ENCODE measurements at places on chromosomes 12 and 14.

DNA sequence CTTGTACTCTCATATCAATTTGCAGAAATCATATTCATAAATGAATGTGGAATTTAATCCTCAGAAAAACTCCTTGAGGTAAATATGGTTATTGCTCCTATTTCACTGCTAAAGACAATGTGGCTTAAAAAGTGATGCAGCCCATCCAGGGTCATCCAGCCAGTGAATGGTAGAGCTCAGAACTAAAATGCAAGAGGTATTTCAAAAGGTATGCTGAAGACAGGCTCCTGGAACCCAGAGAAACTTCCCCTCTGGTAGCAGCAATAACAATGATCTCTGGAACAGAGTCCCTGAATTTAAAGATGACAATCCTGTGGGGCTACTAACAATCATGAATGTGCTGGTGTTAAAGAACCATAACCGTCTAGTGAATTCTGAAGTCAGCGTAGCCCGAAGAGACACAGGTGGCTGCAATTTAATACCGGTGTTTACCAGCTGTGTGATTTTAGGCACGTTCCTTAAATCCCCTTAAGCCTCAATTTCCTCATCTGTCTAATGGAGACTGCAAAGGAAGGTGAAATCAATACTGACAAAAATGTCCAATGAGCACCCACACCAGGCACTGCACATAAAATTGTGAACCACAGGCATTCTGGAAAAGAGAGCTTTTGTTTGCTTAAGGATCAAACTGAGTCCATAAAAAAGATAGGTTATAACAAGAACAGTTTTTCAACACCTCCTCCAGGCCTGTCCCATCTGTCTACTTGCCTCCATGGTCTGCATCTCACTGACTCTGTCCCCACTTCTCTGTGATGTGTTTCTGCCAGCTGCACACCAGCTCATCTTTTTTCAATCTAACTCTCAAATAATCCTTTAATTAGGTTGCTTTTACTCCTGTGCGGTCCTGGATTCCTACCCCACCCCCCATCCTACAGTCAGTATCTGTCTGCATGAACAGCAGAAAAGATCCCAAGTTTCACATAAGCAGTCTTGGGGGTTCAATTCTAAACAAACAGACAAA, 10.5 kb downstream of the TM7SF3 start:
- H3K4me3 ChIP-seq: no peak overlapping the region
- H3K36me3 ChIP-seq: no peaks in the 10 kb centered on the region
- H3K27ac ChIP-seq: no peak overlapping the region
- no peaks in the 10 kb centered on the region for H3K27me3 ChIP-seq
- no peak for DNase-seq

- H3K4me1 ChIP-seq: no peaks in the 10 kb centered on the region
- no peak for DNase-seq
- no peaks in the 10 kb centered on the region for H3K36me3 ChIP-seq
Observed at GRCh38 chr12:109160433-109160832, 44.0 kb downstream of the ACACB start.

DNA sequence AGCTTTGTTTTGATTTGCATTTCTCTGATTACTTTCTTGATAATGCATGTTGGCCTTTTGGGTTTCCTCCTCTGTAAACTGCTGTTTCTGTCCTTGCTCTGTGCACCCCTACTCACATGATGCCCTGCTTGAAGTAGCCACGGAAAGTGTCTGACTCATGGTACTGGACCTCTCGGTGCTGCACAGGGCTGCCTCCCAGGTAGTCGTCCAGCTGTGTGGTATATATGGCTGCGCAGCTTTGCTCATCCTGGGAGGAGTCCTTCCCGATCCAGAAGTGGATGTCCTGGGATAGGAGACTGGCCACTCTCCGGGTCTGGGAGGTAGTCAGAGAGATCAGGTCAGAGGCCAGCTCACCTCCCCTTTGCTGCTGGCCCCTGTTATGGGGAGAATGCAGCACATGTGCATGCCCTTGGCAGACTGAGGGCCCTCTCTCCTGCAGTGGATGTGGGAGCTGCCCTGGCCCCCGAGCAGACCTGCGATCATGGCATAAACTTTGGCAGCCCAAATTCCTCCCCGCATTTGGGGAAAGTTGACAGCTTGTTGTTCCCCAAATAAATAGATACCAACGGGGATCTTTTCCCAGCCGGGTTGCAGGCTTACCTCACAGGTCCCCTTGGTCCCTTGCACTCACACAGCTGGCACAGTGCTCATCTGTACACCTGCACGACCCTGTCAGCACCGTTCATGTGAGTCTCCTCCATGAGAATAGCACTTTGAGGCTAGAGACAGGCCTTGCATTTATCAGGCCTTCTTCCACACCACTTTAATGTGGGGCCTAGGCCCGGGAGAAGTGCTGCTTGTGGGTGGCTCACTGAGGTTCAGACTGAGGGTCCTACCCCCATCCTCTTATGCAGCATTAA, 5.2 kb downstream of the AVIL start:
- DNase-seq: no peak
- H3K27ac ChIP-seq: no peak overlapping the region
- H3K36me3 ChIP-seq: peaks cover 4% of the 10 kb centered on the region
- peaks cover 5% of the 10 kb centered on the region for H3K4me1 ChIP-seq
- H3K4me3 ChIP-seq: no peak overlapping the region

DNA sequence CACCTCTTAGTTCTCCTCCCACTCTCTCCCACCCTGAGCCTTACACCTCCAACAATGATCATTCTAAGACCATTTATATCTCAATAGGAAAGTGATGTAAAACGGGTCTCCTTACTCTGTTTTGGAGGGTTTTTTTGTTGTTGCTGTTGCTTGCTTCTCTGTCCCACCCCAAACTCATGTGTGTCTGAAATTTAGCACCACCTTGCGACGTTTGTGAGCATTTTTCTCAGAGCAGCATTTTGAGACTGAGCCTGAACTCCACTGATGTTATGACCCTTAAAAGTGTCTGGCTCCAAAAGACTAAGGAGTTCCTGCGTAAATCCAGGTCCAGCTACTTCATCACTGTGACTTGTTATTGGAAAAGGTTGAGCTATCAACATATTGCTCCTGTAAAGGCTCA, 155.0 kb downstream of the DAD1 start:
- no peaks in the 10 kb centered on the region for H3K4me1 ChIP-seq
- no peak overlapping the region for H3K27ac ChIP-seq
- no peak for DNase-seq
- peaks cover 10% of the 10 kb centered on the region for H3K27me3 ChIP-seq

DNA sequence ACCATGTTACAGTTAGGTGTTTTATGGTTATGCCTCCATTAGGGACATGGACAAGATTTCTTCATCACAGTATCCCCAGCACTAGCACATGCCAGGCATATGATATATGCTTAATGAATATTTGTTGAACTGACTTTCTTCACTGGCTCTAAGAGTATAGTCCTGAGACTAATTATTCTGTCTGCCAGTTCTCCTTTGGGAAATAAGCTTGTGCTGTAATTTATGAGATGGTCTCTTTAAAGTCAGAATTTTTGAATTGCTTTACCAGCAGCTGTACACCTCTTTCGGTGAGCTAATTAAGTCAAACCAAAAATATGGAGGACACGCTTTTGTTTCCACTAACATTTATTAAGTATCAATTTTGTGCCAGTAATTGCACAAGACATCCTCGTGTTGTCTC, 4.8 kb upstream of the KRT72 start:
- no peaks in the 10 kb centered on the region for H3K36me3 ChIP-seq
- H3K27ac ChIP-seq: no peak overlapping the region
- peaks cover 8% of the 10 kb centered on the region for H3K27me3 ChIP-seq
- no peaks in the 10 kb centered on the region for H3K4me1 ChIP-seq

- H3K27ac ChIP-seq: no peak overlapping the region
- no peak for DNase-seq
- no peak overlapping the region for H3K4me3 ChIP-seq
- no peaks in the 10 kb centered on the region for H3K27me3 ChIP-seq
- H3K4me1 ChIP-seq: no peaks in the 10 kb centered on the region
Observed at GRCh38 chr14:98227000-98227726, 1044.8 kb downstream of the BCL11B start.

- no peaks in the 10 kb centered on the region for H3K4me1 ChIP-seq
- no peaks in the 10 kb centered on the region for H3K36me3 ChIP-seq
- H3K27ac ChIP-seq: no peak overlapping the region
- no peak for DNase-seq
- no peaks in the 10 kb centered on the region for H3K27me3 ChIP-seq
Observed at GRCh38 chr14:105918496-105919262, 392.3 kb downstream of the TMEM121 start.

GRCh38 chr12:105644770-105645169, 314.3 kb downstream of the C12orf75 start:
- no peak overlapping the region for H3K4me3 ChIP-seq
- H3K27ac ChIP-seq: no peak overlapping the region
- peak; percentile 90 for DNase-seq
- H3K36me3 ChIP-seq: no peaks in the 10 kb centered on the region
- H3K4me1 ChIP-seq: no peaks in the 10 kb centered on the region

GRCh38 chr12:105986779-105987684, 151.7 kb downstream of the NUAK1 start:
- no peaks in the 10 kb centered on the region for H3K4me1 ChIP-seq
- H3K27ac ChIP-seq: no peak overlapping the region
- H3K27me3 ChIP-seq: no peaks in the 10 kb centered on the region
- no peak overlapping the region for H3K4me3 ChIP-seq

DNA sequence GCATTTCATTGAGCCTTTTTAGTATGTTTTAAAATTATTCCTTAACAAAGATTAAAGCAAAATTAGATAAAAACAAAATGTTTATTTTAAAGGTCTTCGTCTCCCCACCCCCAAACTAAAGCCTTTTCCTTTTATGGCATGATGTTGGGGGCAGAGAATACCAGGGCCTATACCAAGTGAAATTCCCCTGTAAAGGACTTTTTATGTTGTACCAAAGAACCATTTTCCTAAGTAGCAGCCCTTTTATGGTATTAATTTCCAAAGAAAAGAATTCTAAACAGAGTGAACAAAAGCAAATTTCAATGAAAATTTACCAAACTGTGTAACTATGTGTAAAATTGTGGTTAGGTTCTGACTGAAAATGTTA, 71.9 kb upstream of the GNPNAT1 start:
- H3K4me3 ChIP-seq: no peak overlapping the region
- H3K4me1 ChIP-seq: peaks cover 6% of the 10 kb centered on the region
- peak; percentile 48 for DNase-seq
- H3K36me3 ChIP-seq: peaks cover 6% of the 10 kb centered on the region

GRCh38 chr12:83199069-83199468, 512.4 kb downstream of the TMTC2 start:
- DNase-seq: no peak
- no peaks in the 10 kb centered on the region for H3K27me3 ChIP-seq
- no peaks in the 10 kb centered on the region for H3K4me1 ChIP-seq
- no peak overlapping the region for H3K4me3 ChIP-seq
- H3K27ac ChIP-seq: no peak overlapping the region
- H3K36me3 ChIP-seq: no peaks in the 10 kb centered on the region

GRCh38 chr14:63205044-63205575, 867 bp downstream of the RHOJ start:
- DNase-seq: peak; percentile 37
- H3K27me3 ChIP-seq: no peaks in the 10 kb centered on the region
- H3K4me3 ChIP-seq: peak overlapping the region; percentile 42
- no peaks in the 10 kb centered on the region for H3K4me1 ChIP-seq
